Stimulated activated CD4-positive, alpha-beta T cell treated with anti-CD3 and anti-CD28 coated beads, TNF-alpha, amount 100 ng/mL, for 24 hours (primary cell): ENCODE measurements at places on chromosomes 5 and 9.

- no peak for DNase-seq
Observed at GRCh38 chr9:86670536-86670935, 276.8 kb downstream of the GAS1 start.

GRCh38 chr9:89177944-89178829 lies at the start of gene SHC3:
SHC3 (minus strand) TSS chr9:89178818; CDS start chr9:89178460, 358 bp downstream.
- no peak for DNase-seq

GRCh38 chr9:134390537-134390936 lies 64.3 kb downstream of the RXRA start:
- peak; percentile 52 for DNase-seq

- DNase-seq, result no peak
Observed at GRCh38 chr5:107395632-107396350, 274.9 kb downstream of the EFNA5 start.

- DNase-seq, result no peak
Observed at GRCh38 chr9:98147582-98147981, 28.6 kb upstream of the TRIM14 start.

GRCh38 chr5:135019314-135019713 lies 14.7 kb downstream of the PITX1 start:
- no peak for DNase-seq

GRCh38 chr9:135790850-135791249 lies 88.9 kb downstream of the KCNT1 start:
- no peak for DNase-seq

DNA sequence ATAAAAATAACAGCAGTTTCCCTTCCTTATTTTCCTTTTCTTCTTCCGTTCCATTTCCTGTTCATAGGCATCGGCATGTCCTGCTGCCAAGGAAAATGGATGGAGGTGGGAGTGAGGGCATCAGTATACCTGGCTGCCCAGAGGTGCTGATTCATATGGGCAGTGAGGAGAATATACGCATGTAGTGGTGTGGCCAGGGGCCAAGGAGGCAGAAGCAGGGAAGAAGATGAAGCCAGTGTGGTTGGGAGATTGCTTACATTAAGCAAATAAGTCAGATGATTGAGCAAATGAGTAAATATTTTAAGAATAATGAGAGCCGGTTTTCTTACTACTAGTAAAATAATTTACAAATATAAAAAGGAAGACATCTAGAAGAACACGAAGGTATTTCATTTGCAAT lies 344.9 kb upstream of the PAPPA start:
- DNase-seq, result no peak

- no peak for DNase-seq
Observed at GRCh38 chr9:111925784-111926183, 29.2 kb downstream of the UGCG start.

- DNase-seq, result no peak
Observed at GRCh38 chr5:1917830-1918487, 35.2 kb upstream of the IRX4 start.

GRCh38 chr5:122156724-122157325 lies 27.5 kb downstream of the ZNF474 start:
- no peak for DNase-seq

GRCh38 chr5:142455856-142456255 lies 131.0 kb upstream of the SPRY4 start:
- no peak for DNase-seq

DNA sequence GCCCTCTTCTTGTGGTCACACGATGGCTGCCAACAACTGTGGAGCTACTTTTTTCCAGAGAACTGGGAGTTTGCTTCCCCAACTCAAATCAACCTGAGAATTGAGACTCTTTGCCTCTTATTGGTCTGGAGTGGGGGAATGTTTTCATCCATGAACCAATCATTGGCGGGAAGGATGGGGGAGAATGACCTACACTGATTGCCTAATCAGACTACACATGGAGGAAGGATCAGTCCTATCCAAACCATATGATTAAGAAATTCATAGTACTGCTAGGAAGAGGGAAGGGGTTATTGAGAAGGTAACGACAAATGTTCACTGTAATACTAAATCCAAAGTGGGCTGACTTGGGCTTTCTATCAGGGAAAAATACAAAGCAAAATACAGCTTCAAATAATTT lies 7.9 kb upstream of the KIF2A start:
- DNase-seq, result no peak

DNA sequence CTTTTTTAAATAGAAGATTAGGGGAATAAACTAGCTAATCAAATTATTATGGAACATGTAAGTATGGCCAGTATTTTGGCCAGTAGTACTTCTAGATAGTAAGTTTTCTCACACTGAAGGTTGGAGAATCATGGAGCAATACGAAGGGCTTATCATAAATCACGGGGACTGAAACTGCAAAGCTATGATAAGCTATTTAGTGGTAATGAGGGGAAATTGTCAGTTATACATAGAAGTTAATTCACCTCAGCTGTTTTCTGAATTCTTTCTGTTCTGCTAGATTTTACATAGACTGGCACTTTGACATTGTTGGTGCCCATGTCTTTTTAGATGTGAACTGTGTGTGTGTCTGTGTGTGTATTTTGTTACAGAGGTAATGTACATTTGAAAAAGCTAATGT lies 34.5 kb upstream of the FAM151B start:
- no peak for DNase-seq

GRCh38 chr5:99600952-99601351 lies 672.1 kb upstream of the CHD1 start:
- no peak for DNase-seq

GRCh38 chr5:42582723-42583122 lies 159.5 kb downstream of the GHR start:
- DNase-seq, result no peak

DNA sequence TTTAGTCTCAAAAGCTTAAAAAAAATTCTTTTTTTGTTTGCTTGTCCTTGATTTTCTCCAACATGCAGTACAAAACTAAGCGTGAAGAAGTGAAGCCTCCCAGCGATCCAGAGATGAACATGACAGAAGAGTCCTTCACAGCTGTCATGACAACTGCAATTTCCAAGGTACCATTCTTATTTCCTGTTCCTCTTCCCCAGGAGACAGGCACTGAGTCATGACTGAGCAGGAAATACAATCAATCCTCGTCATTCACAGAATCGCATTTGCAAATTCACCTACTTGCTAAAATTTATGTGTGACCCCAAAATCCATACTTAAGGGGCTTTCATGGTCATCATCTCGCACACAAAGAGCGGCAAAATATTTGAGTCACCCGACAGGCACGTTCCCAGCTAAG lies 77.3 kb downstream of the SLC1A1 start:
- no peak for DNase-seq

DNA sequence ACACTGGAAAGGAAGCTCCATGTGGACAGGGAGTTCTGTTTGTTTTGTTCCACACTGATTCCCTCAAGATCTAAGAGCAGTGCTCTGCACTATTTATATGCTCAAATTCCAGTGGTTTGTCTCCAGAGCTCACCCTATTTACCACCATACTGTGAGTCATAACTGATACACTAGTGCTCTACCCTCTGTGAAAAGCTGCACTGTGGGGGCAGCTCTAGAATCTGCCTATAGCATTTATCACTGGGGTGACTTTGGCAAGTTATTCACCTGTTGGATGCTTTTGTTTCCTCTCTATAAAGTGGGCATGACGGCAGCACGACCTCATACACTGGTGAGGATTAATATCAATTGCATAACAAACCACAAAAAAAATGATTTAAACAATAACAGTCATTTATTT lies 307.8 kb downstream of the NR2F1-AS1 start:
- no peak for DNase-seq

DNA sequence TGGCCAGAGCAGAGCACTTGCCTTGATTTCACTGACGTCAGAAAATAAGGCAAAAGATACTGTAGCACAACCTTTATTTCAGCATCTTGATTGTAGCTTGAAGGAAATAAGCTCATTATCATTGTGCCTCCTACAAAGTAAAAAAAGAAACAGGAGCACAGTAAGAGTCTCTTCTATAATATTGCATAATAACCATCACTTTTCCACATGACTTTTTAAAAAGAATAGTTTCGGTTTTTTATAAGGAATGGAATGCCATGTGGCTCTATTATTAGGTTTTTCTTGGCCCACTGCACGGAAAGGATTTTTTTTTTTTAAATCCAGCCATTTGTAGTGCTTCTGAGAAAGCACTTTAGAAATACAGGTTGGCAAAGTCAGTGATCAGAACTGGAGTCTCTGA lies 655.3 kb downstream of the LRRC70 start:
- DNase-seq, result no peak

- no peak for DNase-seq
Observed at GRCh38 chr9:134643222-134643671, 1.6 kb downstream of the COL5A1 start.

DNA sequence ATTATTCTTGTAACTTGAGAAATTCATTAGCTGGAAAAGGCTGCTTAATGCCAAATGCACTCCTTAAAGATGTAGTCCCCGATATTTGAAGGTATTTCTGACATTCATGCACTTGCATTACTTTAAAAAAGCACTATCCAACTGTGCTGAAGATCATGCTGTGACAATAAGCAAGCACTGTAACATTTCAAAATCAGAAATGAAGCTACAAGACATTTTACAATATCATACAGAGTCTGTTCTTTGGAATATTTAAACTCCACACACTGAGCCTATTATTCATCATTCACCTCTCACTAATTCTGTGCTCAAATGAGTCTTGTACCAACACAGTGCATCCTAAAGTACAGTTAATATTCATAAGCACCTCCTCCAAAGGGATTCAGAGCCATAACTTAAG lies 413.2 kb downstream of the CETN3 start:
- no peak for DNase-seq

DNA sequence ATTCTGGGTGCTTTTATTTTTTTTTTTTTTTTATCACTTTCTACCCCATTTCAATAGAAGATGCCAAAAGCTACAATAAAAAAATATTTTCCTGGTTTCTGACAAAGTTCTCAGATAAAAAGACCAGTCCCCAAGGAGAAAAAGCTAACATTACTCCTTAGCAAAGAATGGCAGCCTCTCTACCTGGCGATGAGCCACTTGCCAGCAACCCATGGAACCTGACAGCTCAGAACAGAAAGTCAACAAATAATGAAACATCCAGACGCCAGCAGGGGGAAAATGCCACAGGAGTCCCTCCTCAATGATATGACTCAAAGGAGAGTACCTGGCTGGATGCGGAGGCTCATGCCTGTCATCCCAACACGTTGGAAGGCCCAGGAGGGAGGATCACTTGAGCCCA lies 123.2 kb downstream of the MYO10 start:
- DNase-seq, result no peak

GRCh38 chr5:116699332-116699731 lies 124.7 kb upstream of the SEMA6A start:
- no peak for DNase-seq
